ENCODE measurements at places on chromosomes 11 and 22. TPM values are rescaled to one million over a fixed set of nuclear protein-coding genes. Genes with fewer than 3 reads are reported as not detected.

The CUL5 gene
- total RNA-seq, result 79.8 TPM

The CNTF gene
- total RNA-seq, result 1.2 TPM

The NF2 gene
- total RNA-seq, result 17.7 TPM

The SPCS2 gene
- 28.2 TPM for total RNA-seq

The FREY1 gene
- total RNA-seq, result not detected

The MUC2 gene
- not detected for total RNA-seq

The PUS3 gene
- 12.5 TPM for total RNA-seq

The GGT5 gene
- total RNA-seq, result 4.1 TPM

The MOGAT2 gene
- 0.29 TPM for total RNA-seq

DNA sequence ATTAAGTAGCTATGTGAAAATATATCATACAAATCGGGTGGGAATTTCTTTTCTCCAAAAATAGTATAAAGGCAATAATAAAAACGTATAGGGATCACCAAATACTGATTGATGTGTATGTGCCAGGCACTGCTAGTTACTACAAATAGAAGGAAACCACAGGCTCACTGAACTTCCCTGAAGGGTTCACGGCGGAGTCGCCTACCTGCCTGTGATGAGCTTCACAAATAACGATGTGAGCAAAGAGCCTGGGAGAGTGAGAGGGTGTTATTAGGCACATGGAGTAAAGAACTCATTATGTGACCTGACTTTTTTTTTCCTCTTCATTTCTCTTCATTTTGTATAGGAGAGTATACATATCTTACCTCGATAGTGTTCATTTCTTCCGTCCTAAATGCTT, 36.0 kb upstream of the L3MBTL2 start:
- H3K27me3 ChIP-seq, result no peaks in the 10 kb centered on the region
- H3K27ac ChIP-seq, result no peak overlapping the region
- no peaks in the 10 kb centered on the region for H3K4me1 ChIP-seq

DNA sequence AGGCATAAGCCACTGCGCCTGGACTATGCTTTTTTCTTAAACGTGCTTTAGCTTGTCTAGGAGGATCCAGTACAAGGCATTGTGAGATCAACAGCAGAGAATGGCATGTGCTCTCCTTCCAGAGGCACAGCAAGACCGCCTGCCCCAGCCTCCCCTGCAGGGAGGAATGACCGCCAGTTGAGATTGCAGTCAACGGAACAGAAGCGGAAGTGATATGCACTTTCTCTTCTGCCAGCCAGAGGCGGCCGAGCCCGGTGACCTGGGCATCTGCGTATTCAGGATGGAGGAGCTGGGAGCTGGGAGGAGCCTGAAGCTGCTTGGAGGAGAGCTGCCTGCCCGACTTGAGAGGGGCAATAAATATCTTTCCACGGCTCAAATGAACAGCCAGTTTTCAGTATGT, 243.0 kb downstream of the CTTN start:
- H3K27ac ChIP-seq, result no peak overlapping the region
- no peaks in the 10 kb centered on the region for H3K4me1 ChIP-seq
- H3K36me3 ChIP-seq, result no peaks in the 10 kb centered on the region
- H3K27me3 ChIP-seq, result no peaks in the 10 kb centered on the region

GRCh38 chr22:48098243-48098920, 1335.9 kb downstream of the TBC1D22A start:
- no peaks in the 10 kb centered on the region for H3K4me1 ChIP-seq
- no peak overlapping the region for H3K27ac ChIP-seq
- no peaks in the 10 kb centered on the region for H3K27me3 ChIP-seq
- DNase-seq, result peak; percentile 1
- H3K36me3 ChIP-seq, result no peaks in the 10 kb centered on the region

DNA sequence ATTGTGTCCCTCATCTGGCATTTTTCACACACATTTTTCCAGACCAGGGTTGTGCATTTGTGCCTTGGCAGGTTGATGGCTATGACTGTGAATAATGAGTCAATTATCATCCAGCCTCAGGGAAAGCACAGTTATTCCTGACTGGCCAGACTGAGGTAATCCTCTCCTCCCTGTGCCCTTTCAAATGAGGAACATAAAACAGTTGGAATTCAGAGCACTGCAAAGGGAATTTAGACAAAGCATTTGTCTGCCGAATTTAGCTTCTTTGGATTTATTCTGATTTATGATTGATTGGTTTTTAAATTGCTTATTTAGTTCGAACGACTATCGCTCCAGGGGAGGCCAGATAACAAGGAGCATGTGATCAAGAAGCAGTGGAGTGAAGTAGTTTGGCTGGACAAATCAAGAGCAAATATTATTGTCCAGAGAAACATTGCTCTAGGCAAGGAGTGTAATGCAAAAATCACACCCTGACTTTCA, 30.8 kb upstream of the RAG2 start:
- H3K4me1 ChIP-seq, result no peaks in the 10 kb centered on the region
- no peaks in the 10 kb centered on the region for H3K27me3 ChIP-seq
- no peak overlapping the region for H3K27ac ChIP-seq
- no peaks in the 10 kb centered on the region for H3K36me3 ChIP-seq

- H3K36me3 ChIP-seq, result no peaks in the 10 kb centered on the region
- H3K4me3 ChIP-seq, result no peak overlapping the region
- no peaks in the 10 kb centered on the region for H3K27me3 ChIP-seq
- H3K4me1 ChIP-seq, result peaks cover 7% of the 10 kb centered on the region
- no peak for DNase-seq
Observed at GRCh38 chr11:10666556-10667520, 26.7 kb downstream of the IRAG1 start.

DNA sequence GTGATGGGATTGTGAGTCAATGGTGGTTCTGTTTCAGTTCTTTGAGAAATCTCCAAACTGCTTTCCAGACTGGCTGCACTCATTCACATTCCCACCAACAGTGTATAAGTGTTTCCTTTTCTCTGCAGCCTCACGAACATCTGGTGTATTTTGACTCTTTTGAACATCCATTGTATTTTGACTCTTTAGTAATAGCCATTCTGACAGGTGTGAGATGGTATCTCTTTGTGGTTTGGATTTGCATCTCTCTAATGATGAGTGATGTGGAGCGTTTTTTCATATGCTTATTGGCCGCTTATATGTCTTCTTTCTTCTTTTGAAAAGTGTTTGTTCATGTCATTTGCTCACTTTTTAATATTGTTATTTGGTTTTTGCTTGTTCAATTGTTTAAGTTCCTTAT, 19.4 kb downstream of the NELL1 start:
- no peak overlapping the region for H3K4me3 ChIP-seq
- no peaks in the 10 kb centered on the region for H3K27me3 ChIP-seq
- H3K4me1 ChIP-seq, result no peaks in the 10 kb centered on the region
- no peak for DNase-seq
- no peaks in the 10 kb centered on the region for H3K36me3 ChIP-seq

- DNase-seq, result no peak
- no peak overlapping the region for H3K27ac ChIP-seq
- H3K36me3 ChIP-seq, result no peaks in the 10 kb centered on the region
- no peaks in the 10 kb centered on the region for H3K27me3 ChIP-seq
Observed at GRCh38 chr11:74703211-74703610, 28.0 kb downstream of the CHRDL2 start.

- no peak overlapping the region for H3K4me3 ChIP-seq
- H3K27me3 ChIP-seq, result no peaks in the 10 kb centered on the region
- no peak overlapping the region for H3K27ac ChIP-seq
- no peak for DNase-seq
- no peaks in the 10 kb centered on the region for H3K4me1 ChIP-seq
Observed at GRCh38 chr11:117610901-117611300, 186.1 kb downstream of the DSCAML1 start.

GRCh38 chr11:12503039-12503484, 125.7 kb downstream of the PARVA start:
- peak overlapping the region; percentile 42 for H3K27ac ChIP-seq
- H3K36me3 ChIP-seq, result no peaks in the 10 kb centered on the region
- no peak for DNase-seq
- H3K27me3 ChIP-seq, result no peaks in the 10 kb centered on the region
- H3K4me3 ChIP-seq, result no peak overlapping the region

DNA sequence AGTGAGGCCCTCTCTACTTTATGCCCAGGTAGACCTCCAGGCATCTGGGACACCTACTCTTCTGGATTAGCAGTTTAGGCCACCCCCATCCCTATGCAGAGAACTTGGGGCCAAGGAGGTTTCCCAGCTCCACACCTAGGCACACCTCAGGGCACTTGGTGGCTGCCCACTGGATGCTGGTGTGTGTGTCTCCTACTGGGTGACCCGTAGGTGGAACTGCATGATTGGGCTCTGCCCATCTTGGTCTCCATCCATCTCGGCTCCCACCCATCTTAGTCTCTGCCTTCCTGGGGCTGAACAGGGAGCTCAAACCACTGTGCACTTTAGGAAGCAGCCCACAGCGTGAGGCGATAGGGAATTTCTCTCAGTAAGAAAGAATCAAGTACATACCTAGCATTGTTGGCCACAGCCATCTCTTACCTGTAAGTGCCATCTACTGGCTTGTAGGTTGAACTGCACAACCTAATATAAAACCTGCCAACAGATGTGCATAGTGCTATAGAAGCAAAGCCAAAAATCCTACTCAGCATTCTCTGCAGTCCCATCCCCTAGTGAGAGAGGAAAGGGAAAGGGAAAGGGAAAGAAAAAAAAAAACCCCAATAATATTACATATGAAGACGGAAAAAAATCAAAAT, 61.6 kb upstream of the PTPN5 start:
- no peaks in the 10 kb centered on the region for H3K36me3 ChIP-seq
- no peak overlapping the region for H3K27ac ChIP-seq

GRCh38 chr11:105274631-105275030, 135.1 kb upstream of the CARD18 start:
- H3K36me3 ChIP-seq, result no peaks in the 10 kb centered on the region
- no peaks in the 10 kb centered on the region for H3K27me3 ChIP-seq
- no peak overlapping the region for H3K4me3 ChIP-seq
- DNase-seq, result no peak
- H3K4me1 ChIP-seq, result no peaks in the 10 kb centered on the region
- no peak overlapping the region for H3K27ac ChIP-seq

DNA sequence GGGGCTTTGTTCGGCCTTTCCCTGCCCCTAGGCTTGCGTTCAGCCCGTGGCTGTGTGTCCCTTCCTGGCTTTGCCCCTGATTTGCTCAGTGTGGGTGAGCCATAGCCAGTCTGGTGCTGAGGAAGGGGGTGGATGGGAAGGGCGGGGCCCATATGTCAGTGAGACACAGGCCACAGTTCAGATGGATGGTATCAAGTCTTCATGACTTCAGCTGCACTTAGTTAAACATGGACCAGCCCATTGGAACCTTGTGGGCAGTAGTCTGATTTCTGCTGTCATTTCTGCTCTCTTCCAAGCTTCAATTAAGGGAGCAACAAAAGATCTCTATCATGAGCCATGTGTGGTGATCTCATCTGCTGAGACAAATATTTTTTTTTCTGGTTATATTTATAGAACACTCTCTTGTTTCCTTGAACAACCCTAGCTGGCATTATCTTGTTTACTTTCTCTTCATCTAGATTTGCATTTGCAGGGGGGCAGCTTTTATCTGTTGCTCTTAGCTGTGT, 21.6 kb upstream of the PEX26 start:
- H3K4me3 ChIP-seq, result no peak overlapping the region
- peak; percentile 65 for DNase-seq
- no peaks in the 10 kb centered on the region for H3K36me3 ChIP-seq
- no peaks in the 10 kb centered on the region for H3K27me3 ChIP-seq

DNA sequence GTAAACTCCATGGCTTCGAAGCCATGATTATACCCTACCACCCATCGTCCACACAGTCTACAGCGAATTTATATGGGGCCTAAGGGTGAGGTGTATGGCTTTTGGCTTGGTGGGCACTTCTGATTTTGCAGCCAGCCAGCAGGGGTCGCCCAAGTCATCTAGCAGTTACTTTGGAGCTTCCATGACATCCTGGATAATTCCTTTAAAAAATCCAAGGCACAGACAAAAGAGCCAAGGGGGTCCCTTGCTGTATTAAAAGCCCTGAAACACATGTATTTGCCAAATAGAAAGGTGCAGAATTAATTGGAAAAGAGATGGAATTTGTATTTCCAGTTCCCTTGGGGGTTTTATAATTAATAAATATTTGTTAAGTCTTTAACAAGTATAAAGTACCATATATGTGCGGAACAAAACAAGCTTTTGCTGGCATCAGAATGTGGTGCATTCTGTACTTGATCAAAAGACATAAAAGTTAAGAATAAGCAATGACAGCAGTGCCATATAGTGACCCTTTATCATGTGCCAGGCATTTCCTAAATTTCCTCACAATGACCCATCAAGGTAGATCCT, 132.8 kb upstream of the PITPNB start:
- H3K27ac ChIP-seq, result no peak overlapping the region
- peak; percentile 77 for DNase-seq
- no peaks in the 10 kb centered on the region for H3K27me3 ChIP-seq
- H3K36me3 ChIP-seq, result no peaks in the 10 kb centered on the region
- no peaks in the 10 kb centered on the region for H3K4me1 ChIP-seq
- no peak overlapping the region for H3K4me3 ChIP-seq

- H3K36me3 ChIP-seq, result no peaks in the 10 kb centered on the region
- DNase-seq, result no peak
- H3K27ac ChIP-seq, result no peak overlapping the region
- no peaks in the 10 kb centered on the region for H3K27me3 ChIP-seq
- H3K4me3 ChIP-seq, result no peak overlapping the region
Observed at GRCh38 chr11:113488931-113489351, 13.7 kb upstream of the DRD2 start.

- H3K4me3 ChIP-seq, result no peak overlapping the region
- no peaks in the 10 kb centered on the region for H3K36me3 ChIP-seq
Observed at GRCh38 chr22:27383896-27384295, 417.7 kb downstream of the MN1 start.

DNA sequence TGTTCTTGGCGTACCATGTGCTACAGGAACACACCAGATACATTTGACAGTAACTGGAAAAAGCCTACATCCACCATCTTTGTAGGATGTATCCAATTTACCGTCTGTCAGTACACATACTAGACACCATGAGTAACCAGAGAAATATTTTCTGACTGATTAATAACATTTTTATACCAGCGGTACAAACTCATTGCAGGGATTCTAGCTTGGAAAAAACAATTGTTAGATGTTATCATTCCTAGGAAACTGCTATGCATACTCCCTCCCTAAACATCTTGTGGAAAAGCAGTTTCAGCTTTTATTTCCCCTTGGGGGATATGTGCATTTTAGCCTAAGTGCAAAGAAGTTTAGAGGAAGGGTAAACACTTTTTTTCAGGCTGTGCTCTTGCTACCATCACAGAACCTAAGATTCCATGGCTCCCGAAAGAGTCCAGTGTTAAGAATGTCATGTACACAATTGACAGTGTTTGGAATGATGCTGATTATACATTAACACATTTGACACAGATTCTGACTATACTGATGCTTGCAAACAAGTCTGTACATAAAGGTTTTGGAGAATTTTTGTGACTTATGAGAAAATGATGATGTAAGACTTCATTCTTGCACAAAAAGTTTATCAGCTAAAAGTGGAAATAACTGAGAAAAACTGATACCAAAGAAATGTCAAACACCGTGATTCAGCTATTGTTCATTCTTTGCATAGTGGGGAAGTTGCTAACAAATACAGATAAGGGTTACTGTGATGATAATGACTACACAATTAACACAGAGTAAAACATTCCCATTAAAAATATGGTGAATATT, 23.7 kb downstream of the NCF4 start:
- H3K27ac ChIP-seq, result no peak overlapping the region
- no peaks in the 10 kb centered on the region for H3K36me3 ChIP-seq
- H3K4me3 ChIP-seq, result no peak overlapping the region
- H3K4me1 ChIP-seq, result no peaks in the 10 kb centered on the region
- no peaks in the 10 kb centered on the region for H3K27me3 ChIP-seq
- no peak for DNase-seq

GRCh38 chr11:128689591-128689947, 4.3 kb upstream of the FLI1 start:
- peaks cover 16% of the 10 kb centered on the region for H3K27me3 ChIP-seq
- H3K4me1 ChIP-seq, result peaks cover 25% of the 10 kb centered on the region
- H3K27ac ChIP-seq, result no peak overlapping the region
- H3K36me3 ChIP-seq, result no peaks in the 10 kb centered on the region
- H3K4me3 ChIP-seq, result no peak overlapping the region

GRCh38 chr11:32232516-32232915, 141.6 kb downstream of the RCN1 start:
- no peaks in the 10 kb centered on the region for H3K4me1 ChIP-seq
- no peaks in the 10 kb centered on the region for H3K27me3 ChIP-seq
- no peaks in the 10 kb centered on the region for H3K36me3 ChIP-seq
- no peak for DNase-seq
